ENCODE measurements at places on chromosomes 6 and 20.

DNA sequence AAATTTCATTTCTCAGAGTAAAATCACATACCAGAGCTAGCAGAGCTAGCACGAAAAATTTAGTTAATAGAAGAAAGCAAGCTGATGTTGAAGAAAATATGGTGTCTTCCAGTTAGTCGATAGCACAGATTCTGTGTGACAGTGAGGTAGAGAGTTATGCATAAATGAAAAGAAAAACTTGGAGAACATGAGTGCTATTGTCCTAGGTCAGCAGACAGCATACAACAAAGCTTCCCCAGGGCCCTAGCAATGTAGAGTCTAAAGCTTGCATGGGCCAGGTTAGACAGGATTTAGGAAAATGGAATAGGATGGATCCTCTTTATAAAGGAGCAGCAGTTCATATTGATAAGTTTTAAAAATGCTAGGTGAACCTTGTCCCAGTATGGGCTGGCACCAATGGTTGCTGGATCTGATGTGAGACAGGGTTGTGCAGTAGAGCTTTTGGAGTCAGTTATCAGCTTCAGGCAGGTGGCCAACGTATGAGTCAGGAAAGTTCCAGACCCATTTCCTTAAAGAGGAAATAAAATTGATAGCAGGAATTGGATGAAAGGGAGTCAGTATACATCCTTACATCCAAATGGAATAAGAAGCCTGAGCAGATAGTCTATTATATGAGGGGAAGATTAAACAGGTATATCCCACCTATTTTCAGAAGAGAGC, 277.2 kb downstream of the FRK start:
- DNase-seq: no peak

- DNase-seq: no peak
Observed at GRCh38 chr6:135226537-135226936, 45.4 kb downstream of the MYB start.

DNA sequence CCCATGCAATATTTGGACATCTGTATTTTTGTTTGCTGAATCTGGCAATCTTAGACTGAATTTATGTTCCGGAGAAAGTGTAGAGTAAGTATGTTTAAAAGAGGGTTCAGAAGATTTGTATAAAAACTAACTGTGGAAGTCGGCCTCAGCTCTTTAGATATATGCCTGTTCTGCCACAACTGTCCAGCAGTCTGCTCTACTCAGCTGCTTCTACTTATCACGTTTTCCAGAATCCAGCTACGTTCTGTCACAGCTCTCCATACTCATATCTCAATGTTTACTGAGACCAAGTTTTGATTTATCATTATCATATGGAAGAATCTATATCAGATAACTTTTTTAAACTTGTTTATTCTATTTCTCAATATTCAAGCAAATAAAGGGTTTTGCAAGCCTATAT, 721.3 kb downstream of the EYS start:
- peak; percentile 13 for DNase-seq

- DNase-seq: peak; percentile 8
Observed at GRCh38 chr6:53103993-53104675, 38.9 kb downstream of the FBXO9 start.

DNA sequence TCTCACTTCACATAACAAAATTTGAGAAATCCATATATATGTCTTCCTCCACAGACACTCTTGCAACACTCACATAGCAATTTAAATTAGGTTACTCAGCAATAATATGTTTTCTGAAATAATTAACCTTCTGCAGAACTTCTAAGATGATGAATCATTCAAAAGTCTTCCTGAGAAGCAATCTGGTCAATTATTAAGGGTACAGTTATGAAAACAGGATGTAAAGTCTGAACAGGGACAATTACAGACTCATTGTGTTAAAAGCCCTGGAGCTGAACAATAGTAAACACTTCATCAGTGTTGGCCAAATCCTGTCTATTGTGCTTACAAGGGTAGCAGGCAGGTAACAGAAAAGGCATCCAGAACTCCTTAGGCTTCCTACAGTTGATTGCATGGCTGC, 75.4 kb downstream of the FILIP1 start:
- peak; percentile 33 for DNase-seq

DNA sequence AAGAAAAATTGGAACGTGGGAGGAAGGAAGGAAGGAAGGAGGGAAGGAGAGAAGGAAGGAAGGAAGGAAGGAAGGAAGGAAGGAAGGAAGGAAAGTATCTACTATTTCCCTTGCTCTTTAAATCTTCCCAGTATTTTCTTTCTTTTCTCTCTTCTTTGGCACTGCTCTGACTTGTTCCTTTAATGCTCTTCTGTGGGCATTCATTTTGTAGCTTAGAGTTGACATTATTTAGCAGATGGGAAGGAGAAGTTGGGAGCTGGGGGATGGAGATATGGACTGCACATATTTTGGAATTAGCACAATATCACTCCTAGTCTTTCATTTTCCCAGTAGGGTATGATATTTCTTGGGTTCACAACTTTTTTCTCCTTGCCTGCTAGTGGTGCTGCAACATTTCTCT, 152.2 kb downstream of the TFAP2B start:
- DNase-seq: no peak

GRCh38 chr6:108750801-108751200, 97.4 kb upstream of the ARMC2 start:
- peak; percentile 14 for DNase-seq

GRCh38 chr6:99393366-99393697, 663 bp downstream of the COQ3 start:
- DNase-seq: no peak

GRCh38 chr6:45445749-45446549, 68.2 kb upstream of the SUPT3H start:
- DNase-seq: peak; percentile 99

- DNase-seq: no peak
Observed at GRCh38 chr20:8005575-8006366, 13.8 kb downstream of the TMX4 start.

DNA sequence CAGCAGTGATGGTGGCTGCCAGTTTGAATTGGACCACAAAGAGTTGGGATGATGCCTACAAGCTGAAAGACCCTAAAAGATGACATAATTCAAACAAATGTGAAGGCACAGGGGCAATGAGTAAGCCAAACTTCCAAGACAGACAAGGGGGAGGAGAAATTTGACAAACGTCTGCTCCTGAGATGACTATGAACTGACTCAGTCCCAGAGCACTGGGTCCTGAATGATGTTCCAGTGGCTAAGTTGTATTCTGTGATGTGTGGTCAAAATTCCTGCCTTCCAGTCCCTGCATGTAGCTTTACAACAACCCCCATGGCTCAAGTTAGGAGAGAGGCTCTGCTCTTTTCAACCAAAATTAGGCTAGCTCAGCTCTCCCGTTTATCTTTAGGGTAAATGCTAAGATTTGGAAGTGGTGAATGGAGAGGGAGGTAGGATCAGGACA, 86.1 kb upstream of the SIRPA start:
- DNase-seq: peak; percentile 87

DNA sequence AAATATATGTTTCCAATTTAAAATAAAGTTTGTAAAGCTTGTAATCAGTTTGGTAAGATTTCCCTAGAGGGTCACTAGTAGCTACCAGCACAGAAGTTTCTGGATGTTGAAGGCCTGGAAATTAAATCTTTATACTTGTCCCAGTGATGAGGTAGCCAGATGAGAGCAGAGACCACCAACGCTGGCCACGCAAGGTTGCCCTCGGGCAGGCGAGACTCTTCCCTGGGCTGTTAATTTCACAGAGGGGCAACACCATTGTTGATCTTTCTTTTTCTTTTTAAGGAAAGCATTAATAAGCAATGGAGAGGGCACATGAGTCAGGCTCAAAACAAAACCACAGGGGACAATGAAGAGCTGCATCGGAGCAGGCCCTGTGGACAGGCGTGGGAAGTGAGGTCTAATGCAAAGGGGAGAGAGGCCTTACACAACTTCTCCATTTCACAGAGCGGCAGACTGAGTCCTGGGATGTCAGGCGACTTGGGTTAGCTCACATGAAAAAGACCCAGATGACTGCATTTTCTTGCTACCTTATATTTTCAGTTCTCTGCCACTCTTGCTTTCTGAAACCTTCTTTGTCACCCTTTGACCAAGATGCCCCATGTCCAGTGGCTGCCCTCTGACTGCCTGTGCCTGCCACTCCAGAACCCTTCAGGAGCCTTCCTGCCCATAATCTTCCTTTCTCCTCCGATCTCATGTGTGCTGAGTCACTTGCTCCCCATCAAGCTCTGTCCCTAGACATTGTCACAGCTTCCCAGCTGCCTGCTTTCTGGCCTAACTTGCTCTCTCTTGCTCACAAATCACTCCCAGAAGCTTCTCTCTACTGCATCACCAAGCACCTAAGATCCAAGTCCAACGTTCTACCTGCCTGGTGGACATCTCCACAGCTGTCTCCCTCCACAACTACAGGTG, 107.7 kb upstream of the CDYL start:
- DNase-seq: no peak

DNA sequence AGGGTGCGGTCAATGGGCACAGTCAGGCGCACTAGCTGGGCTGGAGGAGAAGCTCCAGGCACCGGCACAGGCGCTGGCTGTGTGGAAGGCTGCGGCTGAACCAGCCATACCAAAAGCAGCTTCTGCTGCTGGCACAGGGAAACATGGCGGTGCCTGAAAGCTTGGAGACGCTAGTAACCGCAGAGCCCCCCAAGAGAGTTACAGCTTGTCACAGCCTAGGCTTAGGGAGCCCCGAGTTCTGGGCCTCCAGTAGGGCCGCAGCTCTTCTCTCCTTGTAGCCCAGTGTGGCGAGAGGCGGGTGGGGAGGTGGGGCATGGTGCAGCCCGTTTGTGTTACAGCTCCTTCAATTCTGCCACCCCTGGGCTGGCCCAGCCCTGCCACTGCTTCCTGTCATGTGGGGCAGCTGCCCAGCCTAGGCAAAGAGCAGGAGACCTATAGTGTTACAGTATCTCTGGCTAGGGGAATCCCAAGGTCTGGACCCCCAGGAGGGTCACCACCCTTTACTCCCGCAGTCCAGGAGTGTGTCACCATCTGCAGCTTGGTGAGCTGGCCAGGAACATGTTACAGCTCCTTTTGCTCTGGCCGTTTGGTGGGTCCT, 58.6 kb upstream of the MANEA start:
- no peak for DNase-seq

GRCh38 chr20:1191299-1191698, 6.5 kb upstream of the TMEM74B start:
- no peak for DNase-seq

DNA sequence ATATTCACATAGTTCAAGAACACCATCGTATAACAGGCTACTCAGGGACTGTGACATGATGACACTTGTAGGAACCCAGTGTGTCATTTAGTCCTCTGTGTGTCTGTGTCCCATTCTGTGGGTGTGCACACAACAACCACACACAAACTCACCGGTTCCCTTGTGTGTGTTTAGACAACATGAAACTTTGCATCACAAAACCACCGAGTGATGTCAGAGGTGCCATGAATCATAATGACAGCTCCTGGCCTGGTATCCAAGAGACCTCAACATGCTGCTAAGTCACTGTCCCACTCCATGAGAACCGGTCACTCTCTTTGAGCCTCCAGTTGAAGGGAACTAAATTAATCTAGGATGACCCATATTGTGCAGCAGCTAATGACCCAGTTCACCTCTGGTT, 421.3 kb downstream of the PREX1 start:
- DNase-seq: no peak

DNA sequence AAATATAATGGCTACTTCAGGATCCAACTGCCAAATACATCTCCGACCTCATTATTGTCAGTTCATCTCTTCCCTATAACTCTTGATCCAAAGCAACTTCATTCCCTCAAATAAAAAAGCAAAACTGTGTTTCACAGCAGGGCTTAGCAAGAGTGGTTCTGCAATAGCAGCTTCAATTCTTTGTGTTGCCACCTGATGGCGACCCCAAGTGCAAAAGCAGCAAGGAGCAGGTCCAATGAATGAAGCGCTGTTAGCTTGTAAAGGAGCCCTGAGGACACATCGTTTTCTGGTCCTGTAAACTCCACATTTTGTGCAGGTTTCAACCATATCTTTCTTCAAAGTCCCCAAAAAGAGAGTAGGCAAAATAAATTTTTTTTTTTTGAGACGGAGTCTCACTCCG, 19.6 kb downstream of the RTN4IP1 start:
- peak; percentile 15 for DNase-seq

DNA sequence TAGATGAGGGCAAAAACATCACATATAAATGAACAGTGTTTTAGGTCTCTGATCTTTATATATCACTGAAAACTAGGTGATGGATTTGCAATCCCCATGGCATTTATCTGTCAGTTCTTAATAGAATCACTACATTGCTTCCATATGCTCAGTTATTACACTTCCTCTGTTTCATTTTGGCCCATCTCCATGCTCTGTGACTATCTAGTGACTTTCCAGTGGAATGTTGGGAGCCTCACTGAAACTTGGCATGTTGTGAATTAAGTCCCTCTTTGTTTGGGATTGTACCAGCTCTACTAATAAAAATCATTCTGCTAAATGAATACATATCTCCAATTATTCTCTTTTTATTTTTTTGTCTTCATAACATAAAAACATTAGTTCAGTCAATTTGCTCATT, 226.1 kb upstream of the CEP162 start:
- DNase-seq: no peak

DNA sequence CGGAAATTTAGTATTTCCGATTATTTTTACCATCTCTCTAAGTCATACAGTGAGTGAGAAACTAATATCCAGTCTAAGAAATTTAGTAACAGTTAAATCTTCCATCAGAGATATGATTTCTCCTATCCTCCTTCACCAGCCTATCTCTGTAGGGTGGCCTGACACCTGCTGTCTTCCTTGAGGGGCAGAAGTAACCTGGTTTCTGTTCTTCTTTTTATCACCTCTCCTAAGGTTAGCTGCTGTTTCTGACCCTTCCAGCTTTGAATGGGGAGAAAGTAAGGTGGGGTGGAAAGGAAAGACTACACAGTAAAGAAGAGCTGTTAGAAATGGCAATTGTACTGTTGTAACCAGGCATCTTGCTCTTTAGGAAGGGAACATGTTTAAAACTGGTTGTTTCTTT, 447.7 kb downstream of the PHF3 start:
- DNase-seq: no peak

- DNase-seq: peak; percentile 8
Observed at GRCh38 chr6:160462116-160462515, 113.9 kb downstream of the SLC22A3 start.

DNA sequence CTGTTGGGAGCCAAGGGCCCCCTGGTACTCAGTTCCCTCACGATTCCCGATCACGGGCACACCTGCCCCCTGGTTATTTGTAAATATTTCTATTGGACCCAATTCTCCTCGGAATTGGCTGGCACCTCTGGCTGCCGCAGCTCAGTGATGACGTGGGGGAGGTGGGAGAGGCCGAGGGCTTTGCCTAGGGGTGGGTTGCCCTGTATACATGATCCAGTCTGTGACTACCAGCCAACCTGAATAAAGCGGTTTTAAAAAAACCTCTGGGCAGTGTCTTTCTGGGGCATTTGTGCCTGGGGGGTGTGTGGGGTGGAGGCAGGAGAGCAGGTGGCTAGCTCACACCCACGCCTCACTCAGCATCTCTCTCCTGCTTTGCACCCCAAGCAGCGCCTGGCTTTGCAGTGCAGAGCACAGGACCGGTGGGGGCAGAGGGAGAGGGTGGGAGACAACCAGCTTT, 42.2 kb downstream of the VSTM2L start:
- no peak for DNase-seq

- DNase-seq: peak; percentile 20
Observed at GRCh38 chr6:5085648-5086293, 630 bp downstream of the PPP1R3G start.

- DNase-seq: no peak
Observed at GRCh38 chr20:37364013-37364926, 18.3 kb downstream of the SRC start.

GRCh38 chr6:107083047-107083768, 32.1 kb downstream of the BEND3 start:
- DNase-seq: no peak

- no peak for DNase-seq
Observed at GRCh38 chr6:78132671-78133410, 480.0 kb downstream of the MEI4 start.

Measured in amniotic epithelial cell (primary cell).